Natural killer cell (primary cell): ENCODE measurements at places on chromosomes 4 and X.

DNA sequence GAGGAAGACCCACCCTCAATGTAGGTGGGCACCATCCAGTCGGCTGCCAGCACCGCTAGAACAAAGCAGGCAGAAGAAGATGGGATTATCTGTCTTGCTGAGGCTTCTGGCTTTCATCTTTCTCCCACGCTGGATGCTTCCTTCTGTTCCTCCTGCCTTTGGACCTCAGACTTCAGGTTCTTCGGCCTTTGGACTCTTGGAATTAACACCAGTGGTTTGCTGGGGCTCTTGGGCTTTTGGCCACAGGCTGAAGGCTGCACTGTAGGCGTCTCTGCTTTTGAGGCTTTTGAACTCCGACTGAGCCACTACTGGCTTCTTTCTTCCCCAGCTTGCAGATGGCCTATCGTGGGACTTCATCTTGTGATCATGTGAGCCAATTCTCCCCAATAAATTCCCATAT, 55.1 kb downstream of the PDLIM5 start:
- no peak for DNase-seq

- DNase-seq = no peak
Observed at GRCh38 chr4:164904336-164904735, 27.4 kb downstream of the APELA start.

DNA sequence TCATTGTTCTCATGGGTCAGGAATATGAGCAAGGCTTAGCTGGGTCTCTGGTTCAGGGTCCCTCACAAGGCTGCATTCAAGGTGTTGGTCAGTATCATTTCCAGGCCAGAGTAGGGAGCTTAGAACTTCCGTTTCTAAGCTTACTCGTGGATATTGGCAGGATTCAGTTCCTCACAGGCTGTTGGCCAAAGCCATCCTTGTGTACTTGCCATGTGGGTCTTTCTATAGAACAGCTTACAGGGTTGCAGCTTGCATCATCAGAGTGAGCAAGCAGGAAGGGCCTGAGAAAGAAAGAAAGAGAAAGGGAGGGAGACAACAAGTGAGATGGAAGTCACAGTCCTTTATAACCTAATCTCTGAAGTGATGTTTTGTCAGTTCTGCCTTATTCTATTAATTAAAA, 5.1 kb upstream of the LIMCH1 start:
- no peak for DNase-seq

GRCh38 chrX:154308108-154308946, 12.7 kb downstream of the TKTL1 start:
- DNase-seq = peak; percentile 85

DNA sequence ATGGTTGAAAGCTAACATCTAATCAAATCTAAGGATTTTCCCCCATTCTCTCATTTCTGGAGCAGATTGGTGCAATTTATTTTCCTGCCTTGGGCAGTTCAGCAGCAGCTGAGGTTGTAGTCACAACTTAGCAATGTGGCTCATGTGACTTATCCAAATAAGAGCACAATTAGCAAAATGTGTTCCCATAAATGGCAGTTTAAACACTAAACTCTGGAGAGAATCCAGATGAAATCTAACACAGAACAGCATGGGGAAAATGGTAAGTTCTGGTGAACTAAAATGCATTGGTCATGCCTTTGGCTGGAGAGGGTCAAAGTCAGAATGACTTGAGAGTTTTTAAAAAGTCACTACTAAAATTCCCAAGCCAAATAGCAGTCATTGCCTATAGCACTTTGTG, 422.6 kb upstream of the DIPK2B start:
- no peak for DNase-seq

- no peak for DNase-seq
Observed at GRCh38 chrX:12210971-12211370, 72.7 kb downstream of the FRMPD4 start.

DNA sequence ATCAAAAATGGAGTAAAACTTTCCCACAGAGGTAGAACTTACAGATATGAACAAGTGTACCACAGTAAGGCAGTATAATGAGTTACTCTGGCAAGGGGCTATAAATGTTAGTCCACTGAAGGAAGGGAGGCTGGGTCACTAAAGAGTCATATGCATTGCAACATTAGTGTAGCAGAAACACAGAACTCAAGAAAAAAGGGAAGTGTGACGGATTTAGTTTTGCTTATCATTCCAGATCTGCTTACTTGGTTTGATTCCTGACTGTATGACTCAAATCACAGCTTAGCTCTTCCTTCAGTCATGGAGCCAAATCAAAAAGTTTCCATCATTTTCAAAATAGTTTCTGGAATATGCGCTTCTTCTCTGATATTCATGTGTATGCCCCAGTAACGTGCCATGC, 148.7 kb downstream of the FSTL5 start:
- DNase-seq = no peak

GRCh38 chr4:70630162-70630561, 1.6 kb downstream of the ENAM start:
- no peak for DNase-seq

GRCh38 chr4:182294451-182294850, 51.2 kb downstream of the TENM3 start:
- no peak for DNase-seq

- DNase-seq = no peak
Observed at GRCh38 chr4:126697748-126698147, 935.0 kb upstream of the INTU start.

DNA sequence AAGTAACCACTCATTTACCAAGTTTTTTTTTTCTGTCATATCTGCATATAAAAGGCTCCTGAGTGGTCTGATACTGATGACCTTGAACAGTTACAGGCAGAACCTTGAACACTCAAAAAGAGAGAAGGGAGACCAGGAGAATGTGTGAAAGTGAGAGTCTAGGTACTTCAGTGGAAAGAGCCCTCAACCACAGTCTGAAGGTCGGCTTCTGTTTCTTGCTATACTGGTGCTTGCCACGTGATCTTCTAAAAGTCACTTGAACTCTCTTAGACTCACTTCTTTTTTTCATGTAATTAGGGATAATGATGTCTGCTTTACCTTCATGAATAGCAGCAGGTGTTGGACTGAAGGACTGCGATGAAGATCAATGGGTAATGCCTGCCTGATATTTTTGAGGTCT, 22.8 kb downstream of the GABRB1 start:
- DNase-seq = no peak

DNA sequence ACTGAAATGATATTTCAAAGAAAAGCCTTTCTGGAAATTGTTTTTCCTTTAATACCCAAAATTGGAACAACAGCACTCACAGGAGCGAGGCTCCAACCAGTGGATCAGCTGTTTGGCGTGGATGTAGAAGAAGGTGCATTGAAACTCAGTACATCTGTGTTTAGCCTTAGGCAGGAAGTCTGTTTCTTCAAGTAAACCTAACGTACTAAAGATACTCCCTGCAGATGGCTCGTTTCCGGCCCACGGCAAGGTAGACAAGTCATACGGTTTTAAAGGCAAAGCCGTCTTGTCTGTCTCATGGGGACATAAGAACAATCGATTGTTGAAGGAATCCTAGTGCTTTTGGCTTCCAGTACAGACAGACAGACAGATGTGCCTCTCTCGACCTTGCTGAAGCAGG, 50.0 kb upstream of the CLCN4 start:
- peak; percentile 78 for DNase-seq

GRCh38 chr4:127211650-127212560, 420.9 kb upstream of the INTU start:
- no peak for DNase-seq

DNA sequence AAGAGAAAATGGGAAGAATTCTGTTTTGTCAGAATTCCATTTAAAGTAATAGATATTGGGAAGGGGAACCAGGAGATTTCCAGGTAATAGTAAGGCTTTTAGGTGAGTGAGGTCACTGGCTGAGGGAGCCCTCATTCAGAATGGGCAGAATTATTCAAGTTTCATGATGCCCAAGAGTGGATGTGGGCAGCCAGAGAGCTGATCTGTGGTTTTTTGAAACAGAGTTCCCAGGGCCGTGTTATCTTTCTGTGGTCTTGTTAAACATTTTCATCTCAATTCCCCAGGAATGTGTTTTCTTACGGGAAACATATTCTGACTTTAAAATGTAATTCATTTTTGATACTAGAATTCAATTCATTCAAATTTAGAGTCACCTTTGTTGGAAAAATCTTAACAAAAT, 182.0 kb upstream of the AADAT start:
- no peak for DNase-seq

- no peak for DNase-seq
Observed at GRCh38 chr4:105014635-105015034, 132.0 kb upstream of the TET2 start.

- DNase-seq = no peak
Observed at GRCh38 chrX:11363069-11363594, 69.9 kb downstream of the AMELX start.
